H9 (cell line): ENCODE measurements at places on chromosomes 1 and 21. TPM values are rescaled to one million over a fixed set of nuclear protein-coding genes. Genes with fewer than 3 reads are reported as not detected.
A peak's percentile ranks its signal among the peaks of the same experiment; 100 is the strongest.

GRCh38 chr1:26530410-26530894 is 891 bp downstream of the RPS6KA1 start:
- H3K27ac ChIP-seq: no peak overlapping the region
- peak overlapping the region; percentile 81 for H3K4me3 ChIP-seq
- H3K4me1 ChIP-seq: peaks cover 4% of the 10 kb centered on the region; the same call in 1 of the 2 replicates
- H3K36me3 ChIP-seq: no peaks in the 10 kb centered on the region; the same call in 2 of the 3 replicates

HLX gene
- 0.37 and 0.88 TPM in 2 replicates for total RNA-seq

GRCh38 chr1:210624722-210625121 is 296.0 kb downstream of the HHAT start:
- H3K4me3 ChIP-seq: no peak overlapping the region
- H3K4me1 ChIP-seq: no peaks in the 10 kb centered on the region
- DNase-seq: no peak
- no peaks in the 10 kb centered on the region for H3K36me3 ChIP-seq
- no peak overlapping the region for H3K27ac ChIP-seq

AGMAT gene
- 4.0 TPM in 2 replicates for total RNA-seq

- no peaks in the 10 kb centered on the region for H3K27me3 ChIP-seq
- DNase-seq: no peak
- no peak overlapping the region for H3K4me3 ChIP-seq
Observed at GRCh38 chr1:89949991-89950624, 44.8 kb upstream of the ZNF326 start.

- no peaks in the 10 kb centered on the region for H3K27me3 ChIP-seq
- peaks cover 2% of the 10 kb centered on the region for H3K36me3 ChIP-seq
- no peak overlapping the region for H3K27ac ChIP-seq
- H3K4me1 ChIP-seq: no peaks in the 10 kb centered on the region
Observed at GRCh38 chr1:219312967-219313366, 139.3 kb downstream of the LYPLAL1 start.

DTL gene
- total RNA-seq: 70.1 and 73.0 TPM in 2 replicates

DNA sequence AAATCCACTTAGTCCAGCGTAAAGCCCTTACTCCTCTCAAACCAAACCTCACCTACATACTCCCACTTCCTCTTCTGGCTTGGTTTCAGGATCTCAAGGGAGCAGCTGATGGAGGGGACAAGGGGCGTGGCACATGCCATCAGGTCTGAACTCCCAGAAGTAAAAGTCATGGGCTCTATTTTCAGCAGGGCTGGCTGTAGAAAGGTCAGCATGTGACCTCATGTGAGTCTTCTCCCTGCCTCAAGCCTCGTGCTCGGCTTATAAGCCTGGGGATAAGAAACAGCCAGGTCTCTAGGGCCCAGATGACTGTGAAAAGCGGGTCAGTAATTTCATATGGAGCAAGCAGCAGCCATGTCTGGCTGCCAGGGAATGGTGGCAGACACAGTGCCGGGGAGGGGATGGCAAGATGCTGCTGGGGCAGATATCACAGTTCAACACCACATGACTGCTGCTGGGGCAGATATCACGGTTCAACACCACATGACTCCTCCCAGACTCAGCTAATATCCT is 227.9 kb downstream of the KCNH1 start:
- no peaks in the 10 kb centered on the region for H3K4me1 ChIP-seq
- no peaks in the 10 kb centered on the region for H3K27me3 ChIP-seq
- H3K4me3 ChIP-seq: no peak overlapping the region
- no peak overlapping the region for H3K27ac ChIP-seq
- DNase-seq: no peak
- H3K36me3 ChIP-seq: no peaks in the 10 kb centered on the region

S100A8 gene
- not detected in 2 replicates for total RNA-seq

DNA sequence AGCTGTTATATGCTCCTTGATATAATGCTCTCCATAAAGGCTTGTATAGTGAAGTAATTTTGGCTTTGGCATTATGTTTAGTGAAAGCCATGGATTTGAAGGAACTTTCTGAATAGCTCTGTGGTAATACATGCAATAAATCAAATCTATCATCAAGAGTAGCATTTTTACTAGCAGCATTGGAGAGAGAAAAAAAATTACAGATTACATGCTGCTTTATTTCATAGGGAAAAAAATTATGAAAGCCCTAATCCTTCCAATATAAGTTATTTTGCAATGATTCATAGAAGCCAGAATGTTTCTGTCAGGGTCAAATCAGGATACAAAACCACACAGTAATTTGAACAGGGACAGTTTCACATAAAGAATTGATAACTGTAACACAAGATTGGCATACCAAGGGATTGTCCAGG is 250.0 kb downstream of the SPATA17 start:
- H3K27me3 ChIP-seq: no peaks in the 10 kb centered on the region
- H3K36me3 ChIP-seq: peaks cover 2% of the 10 kb centered on the region; the same call in 1 of the 3 replicates
- H3K27ac ChIP-seq: no peak overlapping the region
- no peak overlapping the region for H3K4me3 ChIP-seq
- H3K4me1 ChIP-seq: no peaks in the 10 kb centered on the region
- no peak for DNase-seq

GPR153 gene
- 8.9 and 9.6 TPM in 2 replicates for total RNA-seq

DNA sequence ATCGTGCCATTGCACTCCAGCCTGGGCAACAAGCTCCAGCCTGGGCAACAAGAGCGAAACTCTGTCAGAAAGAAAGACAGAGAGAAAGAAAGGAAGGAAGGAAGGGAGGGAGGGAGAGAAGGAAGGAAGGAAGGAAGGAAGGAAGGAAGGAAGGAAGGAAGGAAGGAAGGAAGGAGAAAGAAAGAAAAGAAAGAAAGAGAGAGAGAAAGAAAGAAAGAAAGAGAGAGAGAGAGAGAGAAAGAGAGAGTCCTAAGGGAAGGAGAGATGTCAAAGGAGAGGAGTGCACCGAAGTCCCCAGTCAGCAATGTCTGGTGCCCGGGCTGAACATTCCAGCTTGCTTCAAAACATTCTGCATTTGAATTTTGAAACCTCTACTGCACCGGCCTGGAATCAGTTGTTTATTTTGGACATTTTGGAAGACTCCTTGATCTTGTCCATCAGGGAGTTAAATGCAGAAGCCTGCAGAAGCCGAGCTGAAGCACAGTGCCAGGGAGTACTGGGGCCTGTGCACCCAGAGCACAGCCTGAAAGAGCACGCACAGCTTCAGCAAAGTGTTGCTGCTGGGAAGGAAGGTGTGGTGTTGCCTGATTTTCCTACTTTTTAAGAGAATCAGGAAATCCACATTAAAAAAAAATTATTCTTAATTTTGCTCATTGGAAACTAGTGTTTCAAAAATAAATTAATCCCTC is 3.7 kb upstream of the IGSF3 start:
- no peaks in the 10 kb centered on the region for H3K36me3 ChIP-seq
- H3K27me3 ChIP-seq: no peaks in the 10 kb centered on the region; the same call in 1 of the 2 replicates
- DNase-seq: no peak
- no peaks in the 10 kb centered on the region for H3K4me1 ChIP-seq
- H3K4me3 ChIP-seq: no peak overlapping the region

DNA sequence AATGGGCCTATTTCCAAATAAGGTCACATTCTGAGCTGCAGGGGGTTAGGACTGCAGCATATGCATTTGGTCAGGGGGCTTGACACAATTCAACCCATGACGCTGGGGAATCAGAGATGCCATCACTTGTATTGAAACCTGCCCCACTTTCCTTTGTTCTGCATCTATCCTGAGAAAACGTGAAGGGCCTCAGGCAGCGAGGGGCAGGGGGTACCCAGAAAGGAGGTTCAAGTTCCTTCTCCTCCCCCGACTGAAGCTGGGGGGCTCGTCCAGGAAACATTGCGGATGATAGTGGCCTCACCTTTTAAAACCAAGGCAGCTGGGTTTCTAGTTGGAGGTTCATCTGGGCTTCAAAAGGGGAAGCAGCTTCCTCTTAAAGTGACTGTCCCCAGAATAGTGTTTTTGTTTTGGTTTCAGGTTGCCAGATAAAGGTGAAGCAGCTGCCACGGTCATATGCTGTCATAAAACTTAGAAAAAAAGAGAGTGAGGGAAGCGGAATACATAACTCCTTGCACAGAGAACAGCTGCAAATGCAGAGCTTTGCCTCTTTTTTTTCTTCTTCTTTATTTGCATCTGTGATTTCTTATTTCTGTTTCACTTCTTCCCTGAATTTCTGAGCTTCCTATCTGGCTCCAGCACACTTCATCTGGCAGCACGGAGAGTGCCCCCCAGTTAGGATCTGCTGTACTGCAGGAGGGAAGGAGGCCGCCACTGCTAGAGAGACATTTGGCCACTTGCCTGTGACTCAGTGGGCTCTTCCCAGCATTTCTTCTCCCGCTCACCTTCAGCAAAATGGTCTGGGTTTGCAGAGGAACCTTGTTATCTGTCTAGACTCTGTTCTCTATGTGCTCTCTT is 142.0 kb downstream of the AJAP1 start:
- no peak for DNase-seq
- no peak overlapping the region; the same call in 2 of the 3 replicates for H3K4me3 ChIP-seq
- no peaks in the 10 kb centered on the region for H3K4me1 ChIP-seq
- H3K27me3 ChIP-seq: peaks cover 2% of the 10 kb centered on the region

MROH7 gene
- 0.09 TPM in 1 of 2 replicates, not detected in the other for total RNA-seq

DNA sequence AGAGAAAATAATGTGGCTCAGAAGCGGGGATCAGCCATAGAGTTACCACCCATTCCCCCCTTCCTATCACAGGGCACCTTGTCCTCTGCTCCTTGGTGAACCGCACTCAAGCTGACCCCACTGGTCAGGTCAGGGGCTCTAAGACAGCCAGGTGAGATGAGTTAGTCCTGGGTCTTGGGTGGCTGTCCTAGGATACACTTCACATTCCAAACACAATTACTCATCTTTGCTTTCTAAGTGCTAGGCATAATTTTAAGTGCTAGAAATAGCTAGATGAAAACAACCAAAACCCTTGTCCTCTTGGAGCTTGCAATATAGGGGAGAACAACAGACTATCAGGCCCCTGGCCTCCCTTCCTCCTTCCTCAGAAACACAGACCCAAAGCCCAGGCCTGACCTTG is 7.8 kb upstream of the MUTYH start:
- DNase-seq: no peak
- H3K36me3 ChIP-seq: peaks cover 15% of the 10 kb centered on the region
- H3K4me1 ChIP-seq: no peaks in the 10 kb centered on the region
- no peak overlapping the region for H3K27ac ChIP-seq
- no peaks in the 10 kb centered on the region for H3K27me3 ChIP-seq

DNA sequence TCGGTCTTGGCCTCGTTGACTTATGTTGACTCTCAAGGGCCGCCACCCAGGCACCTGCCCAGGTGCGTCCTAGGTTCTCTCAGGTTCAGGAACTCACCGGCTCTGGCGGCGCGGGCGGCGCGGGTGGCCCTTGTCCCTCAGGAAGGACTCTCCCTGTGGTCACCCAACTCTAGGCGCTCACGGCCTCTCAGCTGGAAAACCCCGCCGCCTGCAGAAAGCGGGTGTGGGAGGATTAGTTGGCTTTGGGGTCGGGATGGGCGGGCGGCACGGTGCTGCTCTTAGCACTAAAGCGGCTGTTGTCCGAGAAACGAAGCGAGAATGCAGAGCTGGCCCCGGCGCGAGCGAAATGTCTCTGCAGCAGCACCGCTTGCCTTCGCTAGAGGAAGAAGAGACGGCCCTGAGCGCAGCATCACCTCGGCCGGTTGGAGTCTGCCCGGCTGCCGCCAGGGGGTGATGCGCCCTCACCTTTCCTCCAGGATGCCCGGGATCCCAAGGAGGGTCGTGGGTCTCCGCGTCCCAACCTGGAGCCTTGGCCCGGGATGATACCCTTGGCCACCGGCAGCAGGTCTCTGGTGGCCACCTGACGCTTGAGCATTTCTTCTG is 8.1 kb upstream of the TADA1 start:
- peaks cover 4% of the 10 kb centered on the region; the same call in 1 of the 2 replicates for H3K27me3 ChIP-seq
- DNase-seq: peak; percentile 91
- H3K4me1 ChIP-seq: no peaks in the 10 kb centered on the region
- peak overlapping the region; percentile 55; the same call in 2 of the 3 replicates for H3K4me3 ChIP-seq

- H3K27ac ChIP-seq: no peak overlapping the region
- peak; percentile 85 for DNase-seq
- peaks cover 22% of the 10 kb centered on the region; the same call in 1 of the 2 replicates for H3K27me3 ChIP-seq
- peaks cover 6% of the 10 kb centered on the region; the same call in 1 of the 2 replicates for H3K4me1 ChIP-seq
- no peak overlapping the region for H3K4me3 ChIP-seq
Observed at GRCh38 chr1:46527474-46528296, 23.8 kb downstream of the KNCN start.

VCAM1 gene
- total RNA-seq: 0.07 TPM in 1 of 2 replicates, not detected in the other

DNA sequence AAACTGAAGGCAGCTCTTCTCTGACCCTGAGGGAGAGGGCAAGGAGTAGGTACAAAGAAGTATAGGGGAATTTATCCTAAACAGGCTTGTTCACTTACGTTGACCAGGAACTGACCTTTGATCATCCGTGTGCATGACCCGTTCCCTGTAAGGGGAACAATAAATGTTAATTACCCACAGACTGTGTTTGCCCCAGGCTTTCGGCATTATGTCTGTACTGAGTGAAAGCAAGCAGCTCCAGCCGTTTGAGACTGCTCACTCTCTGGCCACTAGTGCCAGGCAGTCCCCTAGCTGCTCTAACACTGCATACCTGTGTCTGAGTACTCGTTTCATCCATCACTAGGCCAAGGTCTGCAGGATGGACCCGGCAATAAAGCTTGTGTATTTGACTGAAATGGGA is 1365.3 kb downstream of the NCAM2 start:
- no peak overlapping the region for H3K27ac ChIP-seq
- no peak for DNase-seq
- no peaks in the 10 kb centered on the region for H3K27me3 ChIP-seq
- H3K4me1 ChIP-seq: no peaks in the 10 kb centered on the region
- H3K36me3 ChIP-seq: peaks cover 23% of the 10 kb centered on the region
- H3K4me3 ChIP-seq: no peak overlapping the region

OLFM3 gene
- total RNA-seq: 0.26 and 0.29 TPM in 2 replicates

CCDC17 gene
- total RNA-seq: 1.0 and 1.9 TPM in 2 replicates

GRCh38 chr1:20484519-20485462 is 1.2 kb downstream of the CAMK2N1 start:
- peaks cover 31% of the 10 kb centered on the region; the same call in 1 of the 2 replicates for H3K27me3 ChIP-seq
- no peaks in the 10 kb centered on the region for H3K36me3 ChIP-seq
- H3K27ac ChIP-seq: no peak overlapping the region
- DNase-seq: no peak
- peaks cover 9% of the 10 kb centered on the region; the same call in 1 of the 2 replicates for H3K4me1 ChIP-seq

KCNA3 gene
- 0.68 and 0.92 TPM in 2 replicates for total RNA-seq

DNA sequence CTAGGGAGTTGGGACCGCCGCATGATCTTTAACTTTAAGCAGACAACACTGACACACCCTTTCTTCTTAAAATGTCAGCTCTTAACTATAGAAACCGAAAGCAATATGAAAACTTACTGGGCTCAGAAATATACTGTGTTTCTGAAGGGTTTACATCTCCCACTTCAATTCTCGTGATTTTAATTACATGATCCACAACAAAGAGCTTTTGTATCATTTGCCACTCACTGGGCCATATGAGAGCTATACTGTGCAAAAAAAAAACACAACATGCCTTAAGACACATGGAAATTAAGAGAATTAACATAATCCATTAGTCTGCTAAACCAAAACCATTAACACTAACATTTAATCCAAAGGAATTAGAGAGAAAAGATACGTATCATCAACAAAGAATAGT is 35.0 kb upstream of the RAP1GAP start:
- no peak for DNase-seq
- peaks cover 51% of the 10 kb centered on the region for H3K36me3 ChIP-seq
- peaks cover 2% of the 10 kb centered on the region for H3K4me1 ChIP-seq

DCDC2B gene
- not detected in 2 replicates for total RNA-seq
